ENCODE measurements at places on chromosomes 12 and 14.

GRCh38 chr14:59919570-59920377 lies at the start of gene LRRC9:
Gene LRRC9 (plus strand): TSS chr14:59920144.
- DNase-seq = no peak

GRCh38 chr12:5497329-5498053 lies 65.6 kb downstream of the NTF3 start:
- DNase-seq = no peak

DNA sequence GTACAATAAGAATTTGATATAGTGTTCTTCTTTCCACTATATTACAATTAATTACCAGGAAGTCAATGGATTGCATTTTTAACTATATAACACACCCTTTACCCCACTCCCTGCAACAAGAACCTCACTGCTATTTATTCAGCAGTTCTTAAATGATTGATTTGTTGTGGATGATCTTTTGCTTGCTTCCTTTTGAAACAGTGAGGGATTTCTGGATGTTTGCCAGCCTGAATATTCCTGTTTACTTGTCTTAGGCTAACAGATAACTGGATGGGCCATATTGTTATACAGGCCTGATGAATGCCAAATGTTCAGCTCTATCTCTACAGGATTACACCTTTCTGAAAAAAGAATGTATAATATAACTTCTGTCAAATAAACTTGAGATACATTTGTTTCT lies 497.6 kb downstream of the APAF1 start:
- DNase-seq = no peak

GRCh38 chr12:26340649-26341048 lies 145.3 kb downstream of the SSPN start:
- DNase-seq = no peak

- no peak for DNase-seq
Observed at GRCh38 chr12:52007158-52007921, 594 bp downstream of the TAMALIN start.
